ENCODE measurements at places on chromosomes 5 and 9.

DNA sequence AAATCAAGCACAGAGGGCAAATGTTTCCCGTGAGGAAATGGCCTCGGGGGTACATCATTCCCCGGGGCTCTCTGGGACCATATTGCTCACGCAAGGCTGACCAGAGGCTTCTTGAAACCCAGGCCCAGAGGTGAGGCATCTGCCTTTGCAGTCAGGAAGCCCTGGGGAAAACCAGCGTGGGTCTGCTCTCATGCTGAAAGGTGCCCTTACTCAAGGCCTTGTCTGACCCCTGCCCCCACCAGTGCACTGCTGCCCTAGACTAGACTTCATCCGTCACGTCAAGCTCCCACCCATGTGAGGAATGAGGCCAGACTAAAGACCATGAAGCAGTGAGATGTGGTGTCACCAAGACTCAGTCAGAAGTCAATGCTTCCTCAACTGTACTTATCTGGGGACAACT, 66.1 kb downstream of the PAX5 start:
- no peak for DNase-seq

GRCh38 chr5:174234388-174234787, 188.9 kb downstream of the NSG2 start:
- no peak for DNase-seq

- peak; percentile 90 for DNase-seq
Observed at GRCh38 chr9:83935276-83935935, 14.2 kb upstream of the KIF27 start.

- no peak for DNase-seq
Observed at GRCh38 chr5:132008163-132008473, 3.3 kb downstream of the ACSL6 start.

DNA sequence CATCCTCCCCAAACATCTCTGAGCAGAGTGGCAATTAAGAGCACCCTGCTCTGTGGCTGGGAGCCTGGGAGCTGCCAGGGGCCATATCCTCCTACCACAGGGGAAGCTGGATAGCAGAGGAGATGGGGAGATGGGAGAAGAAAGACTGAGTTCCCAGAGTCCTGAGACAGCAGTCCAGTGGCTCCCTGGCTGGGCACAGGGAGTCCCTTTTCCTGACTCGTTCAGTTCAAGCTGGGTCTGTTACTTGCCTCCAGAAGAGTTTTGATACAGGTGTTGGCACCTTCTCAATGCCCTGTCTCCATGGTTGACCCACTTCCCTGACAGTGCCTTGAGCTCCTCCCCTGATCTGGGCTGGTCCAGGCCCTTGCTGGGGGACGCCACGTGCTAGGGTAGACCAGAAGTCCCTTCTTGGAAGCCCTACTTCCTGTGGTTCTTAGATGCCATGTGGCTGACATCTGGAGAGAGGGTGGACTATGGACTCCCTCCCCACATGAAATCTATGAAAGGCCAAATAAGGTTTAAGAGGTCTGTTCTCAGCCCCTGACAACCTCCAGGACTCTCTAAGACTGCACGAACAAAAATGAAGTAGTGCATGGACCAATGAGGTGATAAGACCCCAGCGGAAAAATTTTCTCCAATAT, 166.2 kb downstream of the AUH start:
- no peak for DNase-seq

DNA sequence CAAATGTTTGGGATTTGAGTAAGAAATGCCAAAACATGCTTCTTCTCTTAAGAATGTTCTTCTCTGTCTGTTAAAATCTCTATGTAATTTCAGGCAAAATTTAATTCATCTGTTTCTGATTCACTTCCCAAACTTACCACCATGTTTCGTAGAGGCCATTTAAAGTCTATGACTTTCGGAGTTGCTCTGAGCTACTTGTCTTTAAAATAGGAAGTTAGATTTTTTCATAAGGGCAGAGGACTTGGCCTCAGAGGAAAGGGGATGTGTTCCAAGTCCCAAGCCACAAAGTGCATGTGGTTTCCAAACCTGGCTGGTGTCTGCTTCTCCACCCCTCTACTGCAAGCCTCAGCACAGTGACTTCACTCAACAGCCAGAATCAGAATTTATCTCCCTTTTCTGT, 111.3 kb upstream of the ADRA1B start:
- no peak for DNase-seq

DNA sequence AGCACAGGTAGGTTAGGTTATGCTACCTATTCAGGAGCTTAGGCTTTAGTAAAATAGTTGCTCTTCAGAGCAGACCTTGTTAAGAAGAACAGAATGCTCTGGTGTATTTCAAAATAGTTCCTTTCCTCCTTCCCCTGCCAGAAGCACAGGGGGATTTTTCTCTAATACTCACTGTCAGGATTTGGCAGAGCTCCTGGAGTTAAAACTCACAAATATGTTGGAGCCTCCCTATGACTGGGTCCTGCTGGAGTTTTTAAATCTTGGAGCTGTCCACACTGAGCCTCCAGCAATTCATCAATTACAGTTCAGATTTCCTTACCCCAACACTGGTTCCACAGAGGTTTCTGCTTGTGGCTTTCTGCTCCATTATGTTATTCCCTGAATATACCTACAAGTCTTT, 1233.8 kb upstream of the WWC1 start:
- peak; percentile 1 for DNase-seq

- DNase-seq = peak; percentile 87
Observed at GRCh38 chr9:137453643-137454081, 5.5 kb downstream of the NSMF start.

DNA sequence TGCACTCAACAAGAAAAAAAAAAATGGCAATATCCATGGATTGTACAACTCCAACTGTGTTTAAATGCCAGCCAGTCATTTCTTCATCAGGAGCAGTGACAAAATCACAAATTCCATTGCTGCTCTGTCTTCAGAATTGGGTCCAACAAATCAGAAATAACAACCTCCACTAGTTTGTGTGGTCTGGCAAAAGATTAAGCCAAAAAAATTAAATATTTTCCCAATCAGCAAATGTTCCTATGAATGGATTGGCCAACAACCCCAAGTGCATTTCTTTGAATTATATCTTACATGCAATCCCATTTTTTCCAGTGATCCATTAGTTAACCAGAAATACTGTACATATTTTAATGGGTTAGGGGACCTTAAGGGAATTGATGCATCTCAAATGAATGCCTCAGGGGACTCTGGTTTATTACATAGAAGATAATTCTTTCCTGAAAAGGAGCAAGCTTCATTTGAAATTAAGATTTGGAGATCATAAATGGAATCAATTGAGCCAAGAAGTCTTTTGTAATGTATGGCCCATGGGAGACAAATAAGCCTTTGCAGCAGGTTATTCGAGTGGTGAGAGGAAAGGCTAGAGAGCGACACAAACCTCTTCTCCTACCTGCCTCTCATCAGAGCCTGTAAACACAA, 131.8 kb downstream of the TLE1 start:
- no peak for DNase-seq

DNA sequence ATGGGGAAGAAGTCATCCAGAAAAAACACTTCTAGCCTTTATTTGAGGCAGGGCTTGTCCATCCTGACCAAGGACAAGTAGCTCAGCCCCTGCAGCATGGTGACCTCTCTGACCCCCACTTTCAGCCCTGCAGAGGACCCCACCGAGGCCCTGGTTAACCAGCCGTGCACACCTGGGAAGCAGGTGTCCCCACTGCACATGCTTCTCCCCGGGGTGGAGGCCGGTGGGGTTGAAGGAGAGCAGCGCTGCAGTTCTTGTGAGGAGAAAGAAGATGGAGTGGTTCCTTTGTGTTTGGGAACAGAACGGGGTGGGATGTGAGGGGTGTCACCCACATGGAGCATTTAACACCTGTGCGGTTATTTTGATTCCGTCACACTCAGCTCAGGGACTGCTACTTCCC, 21.1 kb upstream of the ZBTB34 start:
- DNase-seq = no peak

DNA sequence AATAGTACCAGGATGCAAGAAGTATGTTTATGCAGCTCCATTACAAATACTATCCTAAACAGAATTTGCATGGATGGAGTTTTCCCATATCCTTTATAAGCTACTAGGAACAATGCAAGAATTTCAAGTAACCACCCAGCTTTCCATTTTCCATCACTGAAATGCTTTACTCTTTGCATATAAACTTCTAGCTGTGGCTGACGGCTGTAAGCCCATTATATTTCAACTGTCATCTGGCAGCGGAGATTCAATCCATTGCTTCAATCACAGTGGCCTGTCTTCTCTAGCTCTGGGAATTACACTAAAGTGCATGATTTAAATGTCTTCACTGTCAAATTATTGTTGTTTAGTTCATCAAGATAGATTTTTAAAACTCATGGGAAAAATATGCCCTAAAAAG, 64.2 kb upstream of the PAM start:
- no peak for DNase-seq

- no peak for DNase-seq
Observed at GRCh38 chr5:153823036-153823435, 215.7 kb downstream of the FAM114A2 start.

GRCh38 chr9:5146241-5146640, 39.2 kb downstream of the INSL6 start:
- DNase-seq = no peak

- DNase-seq = no peak
Observed at GRCh38 chr9:77510666-77511065, 137.5 kb downstream of the GNA14 start.

- DNase-seq = peak; percentile 11
Observed at GRCh38 chr5:141260458-141261237, 15.5 kb downstream of the PCDHB15 start.

GRCh38 chr5:147965715-147966114, 59.4 kb upstream of the C5orf46 start:
- DNase-seq = no peak

GRCh38 chr5:58493141-58493540, 1.9 kb downstream of the GAPT start:
- no peak for DNase-seq

DNA sequence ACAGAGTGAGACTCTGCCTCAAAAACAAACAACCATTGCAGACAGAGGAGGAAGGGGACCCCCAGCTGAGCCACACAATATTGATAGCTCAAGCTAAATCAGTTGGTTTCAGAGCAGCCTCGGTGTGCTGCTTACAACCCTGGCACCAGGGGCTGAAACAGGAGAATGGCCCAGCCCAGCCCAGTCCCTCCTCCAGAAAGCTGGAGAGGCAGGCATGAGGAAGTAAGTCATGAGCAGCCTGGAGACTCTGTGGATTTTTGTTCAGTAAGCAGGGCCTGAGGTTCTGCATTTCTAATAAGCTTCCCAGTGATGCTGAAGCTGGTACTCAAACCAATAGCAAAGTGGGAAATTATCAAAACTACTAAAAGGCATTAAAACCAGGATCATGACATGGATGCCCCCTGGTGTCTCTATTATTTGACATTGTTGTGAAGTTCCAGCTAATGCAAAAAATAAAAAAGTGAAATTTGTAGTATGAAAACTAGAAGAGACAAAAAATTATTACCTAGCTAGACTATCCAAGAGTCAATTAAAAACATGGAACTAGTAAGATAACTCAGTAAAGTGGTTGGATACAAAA, 14.2 kb downstream of the PRRT1B start:
- DNase-seq = no peak

- peak; percentile 68 for DNase-seq
Observed at GRCh38 chr9:22158271-22158670, 149.2 kb upstream of the CDKN2B start.

DNA sequence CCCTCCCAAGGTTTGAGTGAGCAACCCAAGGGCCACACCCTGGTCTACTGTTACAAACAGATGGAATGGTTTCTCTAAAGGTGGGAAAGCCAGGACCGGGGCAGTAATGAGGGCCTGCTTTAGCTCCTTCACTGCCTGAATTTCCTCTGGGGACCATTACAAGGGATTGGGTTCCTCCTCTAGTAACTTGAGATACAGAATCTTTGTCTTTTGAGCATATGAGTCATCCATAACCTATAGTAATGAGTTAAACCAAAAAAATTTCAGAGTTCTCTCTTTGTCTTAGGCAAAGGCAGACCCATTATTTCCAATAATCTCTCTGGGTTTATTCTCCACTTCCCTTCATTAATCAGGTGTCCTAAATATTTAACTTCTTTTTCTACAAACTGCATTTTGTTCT, 618.8 kb downstream of the HINT1 start:
- DNase-seq = peak; percentile 22

GRCh38 chr5:57416278-57416994, 66.2 kb downstream of the ACTBL2 start:
- DNase-seq = peak; percentile 73

DNA sequence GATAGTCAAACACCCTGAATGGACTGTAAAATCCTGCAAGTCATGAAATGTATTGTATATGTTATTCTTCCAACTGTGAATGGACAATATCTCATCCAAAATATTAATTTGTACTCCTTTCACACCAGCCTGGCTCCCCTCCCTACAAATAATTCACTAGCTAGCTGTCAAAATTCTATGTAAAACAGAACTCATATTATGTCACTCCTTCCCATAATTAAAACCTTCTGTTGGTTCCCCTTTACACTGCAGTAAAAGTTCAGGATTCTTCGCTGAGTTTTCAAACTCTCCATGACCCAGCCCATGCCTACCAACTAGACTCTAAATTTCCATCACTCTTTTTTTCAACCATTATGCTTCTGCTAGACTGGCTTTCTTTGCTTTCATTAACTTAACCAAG, 857.1 kb downstream of the TAF11L14 start:
- DNase-seq = no peak

GRCh38 chr9:126869368-126869767, 8.9 kb downstream of the ZBTB34 start:
- DNase-seq = no peak

DNA sequence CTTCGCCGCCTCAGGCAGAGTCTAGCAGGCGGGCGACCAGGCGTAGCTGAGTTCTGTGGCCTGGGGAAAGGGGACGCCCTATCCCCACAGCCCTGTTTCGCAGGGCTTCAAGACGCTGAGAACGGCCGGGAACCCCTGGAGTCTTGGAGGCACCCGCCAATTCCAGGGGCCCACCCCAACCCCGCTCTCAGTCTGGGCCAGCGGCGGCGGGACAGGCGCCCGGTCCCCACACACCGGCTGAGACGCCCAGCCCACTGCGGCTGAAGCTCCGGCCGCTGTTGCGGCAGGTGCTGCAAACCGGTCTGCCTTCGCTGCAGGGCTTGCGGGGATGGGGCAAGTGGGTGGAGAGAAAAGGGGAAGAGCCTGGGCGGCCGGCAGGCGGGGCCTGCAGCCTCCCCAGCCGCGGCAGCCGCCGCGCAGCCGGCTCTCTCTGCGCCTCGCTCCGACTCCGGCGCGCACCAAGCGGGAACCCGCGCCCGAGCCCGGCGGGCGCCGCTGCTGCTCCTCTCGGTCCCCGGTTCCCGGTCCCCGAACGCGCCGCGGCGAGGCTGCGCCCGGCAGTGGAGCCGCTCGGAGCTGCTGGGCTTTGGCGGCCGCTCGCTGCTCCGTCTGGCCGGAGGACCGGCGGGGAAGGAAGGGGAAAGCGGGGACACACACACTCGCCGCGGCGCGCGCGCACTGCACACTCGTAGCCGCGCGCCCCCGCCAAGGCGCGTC, at the start of gene PIP5K1B:
Gene PIP5K1B (plus strand): TSS at position 427 of the 717 bp plus-strand sequence. CDS start 117,375 bp downstream, outside the sequence.
- DNase-seq = peak; percentile 53

DNA sequence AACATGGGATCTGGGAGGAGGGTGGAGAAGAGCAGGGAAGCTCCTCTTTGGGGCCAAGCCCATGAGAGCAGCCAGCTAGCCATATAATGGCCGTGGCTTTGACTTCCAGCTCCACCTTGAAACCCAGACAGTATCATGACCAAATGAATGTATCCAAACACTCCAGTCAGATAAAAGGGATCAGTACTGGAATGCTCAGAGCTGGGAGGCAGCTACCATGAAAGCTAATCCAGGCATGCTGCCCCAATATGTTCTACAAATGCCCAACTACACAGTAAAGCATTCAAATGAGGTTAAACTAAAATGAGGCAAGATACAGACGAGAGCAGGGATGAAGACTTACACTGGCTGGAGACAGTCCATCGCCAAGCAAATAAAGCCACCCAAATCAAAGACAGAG, 69.4 kb downstream of the FRMD3 start:
- no peak for DNase-seq

- DNase-seq = peak; percentile 74
Observed at GRCh38 chr9:114805670-114806525, at the start of gene TNFSF15. Gene TNFSF15 (minus strand): TSS chr9:114806039. CDS start chr9:114806012, 27 bp downstream.

Measured in choroid plexus epithelial cell (primary cell).